ENCODE measurements at places on chromosomes 7 and 10.

- DNase-seq = no peak
Observed at GRCh38 chr7:112866424-112866823, 76.2 kb upstream of the TMEM168 start.

DNA sequence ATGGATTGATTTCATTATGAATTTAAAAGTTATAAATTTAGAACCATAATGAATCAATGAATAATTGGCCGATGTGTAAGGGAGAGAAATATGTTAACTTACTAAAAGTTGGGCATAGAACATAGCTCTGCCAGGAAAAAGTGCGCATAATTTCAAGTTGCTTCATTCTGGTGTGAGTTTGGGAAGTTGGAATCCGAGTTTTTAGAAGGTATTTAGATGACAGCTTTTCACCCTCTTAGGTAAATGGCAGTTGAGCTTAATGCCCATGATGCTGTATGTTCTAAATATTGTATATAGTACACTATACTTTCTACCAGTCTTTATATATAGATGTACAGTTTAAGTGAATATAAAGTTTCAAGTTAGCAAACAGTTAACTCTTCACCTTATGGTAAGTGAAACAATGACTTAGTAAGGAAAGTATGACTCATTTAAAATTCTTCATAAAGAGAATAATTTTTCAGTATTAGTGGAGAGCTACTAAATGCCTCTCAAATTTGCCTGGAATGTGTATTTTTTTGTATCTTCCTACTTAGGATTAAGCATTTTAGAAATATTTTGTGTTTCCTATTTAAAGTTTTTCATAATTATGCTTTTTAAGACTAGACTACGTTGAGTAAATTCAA lies 1.6 kb downstream of the C1GALT1 start:
- no peak for DNase-seq

DNA sequence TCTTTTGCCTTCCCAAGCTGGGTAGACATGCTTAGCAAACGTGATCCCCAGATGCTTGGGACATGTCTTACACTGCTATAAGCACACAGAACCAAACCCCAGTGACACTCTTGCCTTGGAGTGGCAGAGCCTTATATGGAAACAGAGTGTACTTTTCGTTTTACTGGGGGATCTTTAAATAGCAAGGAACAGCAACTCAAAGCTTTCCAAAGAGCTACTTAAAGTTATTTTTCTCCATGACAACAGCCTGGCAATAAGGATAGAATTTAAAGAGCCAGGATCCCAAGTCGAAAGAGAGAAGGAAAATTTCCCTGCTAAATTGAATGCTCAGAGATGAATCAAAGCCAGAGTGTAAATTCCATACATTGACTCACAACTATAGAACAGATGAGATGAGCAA lies 67.8 kb downstream of the ZNF365 start:
- no peak for DNase-seq

DNA sequence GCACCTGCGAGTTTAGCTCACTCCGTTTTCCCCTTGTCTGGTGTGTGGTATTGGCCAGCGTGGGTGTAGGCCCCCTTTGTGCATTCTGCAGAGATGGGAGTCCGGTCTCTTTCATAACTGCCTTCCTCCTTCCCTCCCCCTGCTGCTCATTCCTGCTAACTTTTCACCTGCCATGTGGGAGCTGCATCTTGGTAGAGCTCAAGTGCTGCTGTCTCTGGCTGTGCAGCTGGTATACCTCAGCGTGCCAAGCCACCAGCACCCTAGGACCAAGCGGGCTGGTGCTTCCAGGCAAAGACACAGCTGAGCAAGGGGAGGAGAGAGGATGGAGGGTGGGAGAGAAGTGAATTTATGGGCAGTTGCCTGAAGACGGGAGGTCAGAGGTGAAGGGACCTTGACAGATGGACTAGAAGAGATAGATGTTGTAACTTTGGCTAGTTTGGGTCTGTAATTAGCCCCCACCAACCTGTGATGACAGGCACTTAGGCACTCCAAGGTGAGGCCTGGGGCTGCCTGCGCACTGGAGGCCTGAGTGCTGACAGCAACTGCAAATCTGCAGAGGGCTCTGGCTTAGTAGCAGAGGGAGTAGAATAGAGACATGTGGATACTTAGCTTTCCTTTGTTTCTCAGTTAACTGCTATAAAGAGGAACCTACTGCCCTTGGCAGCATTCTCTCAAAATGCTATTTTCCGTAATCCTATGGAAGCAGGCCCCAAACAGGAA lies 148.8 kb upstream of the AGK start:
- DNase-seq = no peak

DNA sequence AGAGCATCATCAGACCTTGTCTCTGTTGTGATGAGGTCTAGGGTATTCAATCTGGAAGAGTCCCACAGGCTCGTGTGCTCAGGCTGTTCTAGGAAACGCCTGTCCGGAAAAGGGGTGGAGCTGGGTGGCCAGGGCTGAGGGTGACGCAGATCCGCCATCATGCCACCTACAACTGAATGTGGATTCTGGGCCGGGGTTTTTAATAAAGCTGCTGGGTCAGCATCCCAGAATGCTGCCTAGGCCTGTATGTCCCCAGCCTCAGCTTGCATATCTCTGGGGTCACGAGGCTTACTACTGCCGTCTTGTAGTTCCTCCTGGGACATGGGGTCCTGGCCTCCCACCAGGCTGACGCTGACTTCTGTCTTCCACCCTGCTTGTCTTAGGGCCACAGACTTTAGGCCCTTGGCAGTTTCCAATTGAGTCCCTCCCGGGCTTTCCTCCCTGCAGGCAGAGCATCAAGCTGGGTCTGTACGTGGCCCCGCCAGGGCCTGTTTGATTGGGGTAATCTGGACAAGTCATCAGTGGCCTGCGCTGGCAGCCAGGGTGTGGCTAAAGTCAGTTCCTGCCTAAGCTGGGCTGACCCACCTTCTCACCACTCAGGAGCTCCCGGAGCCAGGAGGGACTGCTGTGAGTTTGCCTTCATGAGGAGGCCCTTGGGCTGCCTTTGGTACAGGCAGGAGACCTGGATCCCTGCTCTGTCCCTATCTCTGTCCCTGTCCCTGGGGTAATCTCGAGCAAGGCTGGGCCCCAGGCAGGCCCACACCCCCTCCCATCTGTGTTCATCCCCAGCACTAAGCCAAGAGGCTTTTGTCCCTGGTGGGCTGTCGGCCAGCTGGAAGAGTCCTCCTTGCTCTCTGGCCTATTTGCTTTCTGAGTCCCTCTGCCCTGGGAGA lies 79.9 kb downstream of the ZMIZ1 start:
- no peak for DNase-seq

GRCh38 chr7:95960706-95961244 lies 188.4 kb downstream of the DYNC1I1 start:
- no peak for DNase-seq

DNA sequence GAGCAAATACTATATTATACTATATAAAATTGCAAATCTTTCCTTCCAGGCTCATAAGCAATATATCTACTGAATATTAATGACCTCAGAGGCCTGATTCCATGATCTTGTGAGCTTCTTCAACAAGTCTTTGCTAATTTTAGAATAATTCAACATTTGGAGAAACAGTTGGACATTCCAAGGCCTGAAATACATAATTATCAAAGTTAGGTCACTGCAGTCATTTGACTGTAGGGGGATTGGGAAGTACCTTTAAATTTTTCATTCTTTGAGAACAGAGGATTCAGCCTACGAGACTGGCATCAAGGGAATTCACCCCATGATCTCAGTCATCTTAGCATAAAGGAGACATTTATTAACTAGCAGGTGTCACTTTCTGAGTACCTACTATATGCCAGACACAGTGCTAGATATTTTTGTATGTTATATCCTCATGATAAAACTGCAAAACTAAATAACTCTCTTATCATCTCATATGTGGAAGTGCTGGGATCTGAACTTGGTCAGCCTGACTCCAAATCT lies 85.4 kb downstream of the DOCK4 start:
- DNase-seq = no peak

GRCh38 chr10:323651-324293 lies 188.5 kb downstream of the ZMYND11 start:
- peak; percentile 49 for DNase-seq
